Tibial nerve (tissue), 4 donors: ENCODE measurements at places on chromosomes 3 and 15. TPM values are rescaled to one million over a fixed set of nuclear protein-coding genes. Genes with fewer than 3 reads are reported as not detected.

PLSCR4 gene
- 85.8 TPM for total RNA-seq

GOLGA6L7 gene
- total RNA-seq, result not detected

KCNAB1 gene
- total RNA-seq, result 7.1 TPM

DLL4 gene
- total RNA-seq, result 4.2 TPM

TMEM40 gene
- not detected for total RNA-seq

PLSCR5 gene
- total RNA-seq, result not detected

LRRC15 gene
- not detected for total RNA-seq

BTLA gene
- total RNA-seq, result 5.4 TPM

PFKFB4 gene
- total RNA-seq, result 2.2 TPM

CIB2 gene
- total RNA-seq, result 11.0 TPM
